ENCODE measurements at places on chromosomes 5 and 9.
A peak's percentile ranks its signal among the peaks of the same experiment; 100 is the strongest.

GRCh38 chr9:124183772-124184171, 74.0 kb upstream of the NEK6 start:
- DNase-seq: no peak

DNA sequence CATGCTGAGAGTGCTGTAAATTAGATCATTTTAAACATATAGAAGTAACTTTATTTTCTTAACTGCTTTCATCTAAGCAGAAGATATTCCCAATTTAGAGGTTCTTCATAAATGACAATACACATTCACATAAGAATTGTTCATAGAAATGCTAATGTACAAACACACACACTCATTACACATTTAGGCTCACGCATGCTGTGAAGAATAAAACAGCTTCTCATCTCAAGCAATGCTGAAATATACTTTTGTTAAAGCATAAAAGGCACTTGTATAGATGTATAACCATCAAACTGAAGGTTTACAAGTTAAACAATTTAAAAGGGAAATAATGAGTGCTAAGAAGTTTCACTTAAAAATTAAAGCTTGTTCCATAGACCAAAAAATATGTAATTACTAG, 18.1 kb upstream of the FTMT start:
- no peak for DNase-seq

DNA sequence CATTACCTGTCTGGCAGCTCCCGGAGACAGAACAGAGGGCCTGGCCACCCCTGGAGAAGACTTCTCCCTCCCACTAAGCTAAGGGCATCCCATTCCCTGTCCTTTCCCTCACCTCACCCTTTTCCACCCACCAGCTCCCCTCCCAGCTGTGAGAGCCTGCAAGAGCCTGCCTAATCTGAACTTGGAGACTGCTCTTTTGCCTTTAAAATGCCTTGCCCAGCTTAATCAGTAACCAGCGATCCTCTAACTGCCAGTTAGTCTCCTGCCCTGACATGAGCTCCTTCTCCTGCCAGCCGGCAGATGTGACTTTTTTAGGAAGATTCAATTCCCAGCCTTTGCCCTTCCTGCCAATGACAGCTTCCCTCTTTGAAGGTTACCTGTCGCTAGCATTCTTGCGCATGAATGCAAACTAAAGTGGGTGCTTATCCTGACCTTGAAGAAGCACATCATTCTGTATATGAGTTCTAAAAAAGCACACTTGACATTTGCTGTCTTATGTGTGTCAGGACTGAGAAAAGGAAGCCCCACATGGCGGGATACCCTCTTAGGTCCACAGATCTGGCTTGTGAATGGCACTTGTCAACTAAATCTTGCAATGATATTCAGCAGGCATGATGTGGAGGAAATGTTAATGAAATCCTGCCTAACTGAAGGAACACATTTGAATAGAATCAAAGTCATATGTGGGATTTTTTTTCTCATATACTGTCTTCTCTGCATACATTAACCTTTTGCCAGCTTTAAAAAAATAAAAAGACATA, 411.2 kb upstream of the SLC30A5 start:
- peak; percentile 13 for DNase-seq

- no peak for DNase-seq
These were observed 29.8 kb upstream of the ENHO start for GRCh38 chr9:34552606-34552981.

DNA sequence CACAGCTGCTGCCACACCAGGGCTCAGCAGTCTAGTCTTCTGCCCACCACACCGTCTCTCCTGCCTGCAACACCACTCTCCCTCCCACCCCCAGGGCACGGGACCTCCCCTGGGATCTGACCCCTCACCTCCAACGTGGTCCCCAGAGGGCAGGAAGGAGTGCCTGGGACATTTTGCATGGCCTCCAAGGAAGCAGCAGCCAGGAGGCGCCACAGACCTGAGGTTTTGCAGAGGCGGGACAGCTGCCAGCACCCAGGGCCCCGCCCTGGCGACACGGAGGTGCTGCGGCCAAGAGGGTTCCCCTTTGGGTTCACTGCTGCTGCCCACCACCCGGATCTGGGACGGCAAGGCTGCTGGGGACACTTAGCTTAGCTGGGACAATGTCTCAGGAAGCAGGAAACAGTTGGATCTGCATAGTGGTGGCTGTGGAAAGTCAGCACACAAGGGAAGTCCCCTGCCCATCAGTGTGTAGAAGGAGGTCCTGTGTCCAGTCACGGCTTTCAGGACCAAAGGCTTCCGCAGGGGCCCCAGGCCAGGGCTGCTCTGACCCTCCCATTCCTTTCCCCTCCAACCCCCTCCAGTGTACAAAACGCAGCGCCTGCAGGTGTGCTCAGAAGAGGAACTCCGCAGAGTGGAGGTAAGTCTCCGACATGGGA, 13.8 kb downstream of the PROP1 start:
- no peak for DNase-seq

- no peak for DNase-seq
These were observed 5.5 kb upstream of the GLIS3 start for GRCh38 chr9:4305065-4305985.

- no peak for DNase-seq
These were observed 12.4 kb downstream of the ANKRD33B start for GRCh38 chr5:10576121-10576789.

DNA sequence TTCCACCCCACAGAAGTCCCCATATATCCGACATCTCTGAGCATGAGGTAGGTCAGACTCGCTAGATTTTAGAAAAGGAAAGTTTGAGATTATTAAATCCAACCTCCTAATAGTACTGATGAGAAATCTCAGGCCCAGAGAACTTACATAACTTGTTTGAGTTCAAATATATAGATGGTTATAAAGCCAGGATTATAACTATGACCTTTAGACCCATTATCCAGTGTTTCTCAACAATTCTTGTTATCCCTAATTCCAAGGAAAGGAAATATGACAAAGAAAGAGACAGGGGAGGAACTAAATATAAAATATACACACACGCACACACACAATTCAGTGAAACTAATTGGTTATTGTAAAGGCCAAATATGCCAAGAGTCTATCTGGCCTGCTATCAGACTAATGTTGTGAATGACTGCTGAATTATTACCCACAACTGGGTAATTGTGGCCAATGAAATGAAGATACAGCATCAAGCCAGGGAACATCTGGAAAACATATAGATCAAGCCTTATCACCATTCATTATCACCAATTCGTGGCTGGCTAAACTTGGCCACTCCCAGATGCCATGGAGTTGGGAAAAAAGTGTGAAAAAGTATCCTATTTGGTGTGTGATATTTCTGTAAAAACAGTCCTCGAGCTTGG, 248.4 kb downstream of the PRELID2 start:
- DNase-seq: no peak

DNA sequence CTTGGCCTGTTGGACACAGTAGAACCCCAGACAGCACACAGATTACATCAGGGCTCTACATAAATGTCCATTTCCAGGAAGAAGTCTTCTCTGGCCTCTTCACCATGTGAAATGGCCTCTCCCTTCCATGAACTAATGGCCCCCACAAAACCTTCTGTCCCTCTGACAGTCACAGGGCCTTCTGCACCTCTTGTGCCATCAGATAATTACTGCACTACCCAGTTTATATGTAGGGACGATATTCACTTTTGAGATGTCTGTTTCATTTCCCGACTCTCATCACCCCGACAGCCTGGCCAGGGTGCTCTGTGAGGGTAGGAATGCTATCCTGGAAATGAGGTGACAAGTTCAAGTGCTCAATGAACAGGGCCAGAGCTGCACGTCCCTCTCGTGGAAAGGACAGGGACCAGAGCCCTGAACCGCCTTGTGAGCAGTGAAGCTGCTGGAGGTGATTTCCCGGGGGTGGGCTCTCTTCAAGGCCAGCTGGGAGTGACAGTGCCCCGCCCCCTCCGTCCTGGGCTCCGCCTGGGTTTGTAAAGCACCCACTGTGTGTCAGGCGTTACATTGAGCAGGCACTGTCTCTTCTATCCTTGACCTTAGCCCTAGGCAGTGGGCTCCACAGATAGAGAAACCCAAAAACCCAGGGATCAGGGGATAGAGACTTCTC, 3.0 kb upstream of the FAM78A start:
- DNase-seq: no peak

- DNase-seq: no peak
These were observed 122.2 kb downstream of the LHX2 start for GRCh38 chr9:124133727-124134126.

DNA sequence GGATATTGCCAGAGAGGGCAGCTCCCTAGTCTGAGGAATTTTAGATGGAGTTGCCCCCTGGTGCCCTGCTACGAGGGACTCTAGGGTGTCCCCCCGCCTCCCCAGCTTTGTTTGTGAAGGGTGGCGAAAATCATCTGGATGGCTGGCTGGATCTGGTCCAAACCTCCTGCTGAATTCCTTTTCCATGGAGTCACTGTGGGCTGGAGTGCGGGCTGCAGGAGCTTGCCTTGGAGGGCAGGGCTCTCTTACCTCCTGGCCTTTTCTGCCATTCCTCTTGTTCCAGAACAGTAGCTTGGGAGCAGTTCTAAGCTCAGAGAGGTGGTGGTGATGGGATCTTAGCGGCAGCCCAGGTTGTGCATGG, 2.1 kb downstream of the SYNPO start:
- no peak for DNase-seq

DNA sequence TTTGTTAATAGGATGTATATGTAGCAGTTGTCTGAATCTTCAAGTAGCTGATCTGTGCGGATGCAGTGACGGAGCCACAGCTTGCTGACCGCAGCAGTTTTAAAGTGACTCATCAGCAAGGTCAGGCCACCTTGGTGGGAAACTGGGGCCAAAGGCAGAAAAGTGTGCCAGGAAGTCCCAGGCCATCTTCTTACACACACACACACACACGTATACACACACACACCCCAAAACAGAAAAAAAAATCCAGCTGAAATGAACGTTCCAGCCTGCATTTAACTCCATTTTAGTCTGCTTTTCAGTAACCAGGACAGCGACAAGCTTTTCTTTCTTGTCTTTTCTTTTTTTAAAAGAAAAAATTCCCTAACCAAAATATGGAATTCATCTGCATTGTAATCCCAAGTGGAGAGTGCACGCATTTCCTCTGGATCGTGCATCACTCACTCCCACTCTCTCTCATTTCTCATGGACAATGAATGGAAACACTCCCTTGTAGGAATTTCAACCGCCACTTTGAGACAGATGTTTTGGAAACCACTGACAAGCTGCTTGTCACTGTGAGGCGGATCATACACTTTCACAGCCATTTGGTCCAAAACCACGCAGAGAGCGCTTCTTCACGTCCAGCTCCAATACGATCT, 103.9 kb downstream of the LHFPL2 start:
- DNase-seq: no peak

DNA sequence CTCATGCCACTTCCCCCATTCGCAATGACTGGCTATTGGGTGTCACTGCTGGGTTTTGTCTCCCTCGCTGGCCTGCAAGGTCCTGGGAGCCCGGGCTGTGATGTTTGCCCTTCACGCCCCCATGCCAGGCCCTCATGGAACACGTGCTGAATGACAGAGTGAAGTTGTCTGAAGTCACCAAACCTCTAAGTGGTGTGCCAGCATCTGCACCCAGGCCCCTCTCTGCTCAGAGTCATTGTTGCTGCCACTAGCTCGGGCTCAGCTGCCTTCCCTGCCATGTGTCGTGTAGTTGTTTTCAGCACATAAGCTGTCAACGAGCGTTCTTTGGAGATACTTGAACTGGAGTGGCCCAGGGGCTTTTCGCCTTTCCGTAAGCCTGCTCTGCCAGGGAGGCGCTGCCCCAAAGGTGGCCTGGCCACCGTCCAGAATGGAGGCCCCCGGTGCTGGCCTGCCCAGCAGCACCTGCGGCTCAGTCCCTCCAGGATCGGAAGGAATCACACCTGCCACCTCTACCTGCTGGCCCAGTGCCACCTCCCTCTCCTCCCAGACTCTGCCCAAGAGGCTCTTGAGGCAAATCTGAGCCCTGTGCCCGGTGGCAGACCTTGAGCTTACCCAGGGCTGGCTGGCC, 250.1 kb downstream of the PBX3 start:
- peak; percentile 96 for DNase-seq

DNA sequence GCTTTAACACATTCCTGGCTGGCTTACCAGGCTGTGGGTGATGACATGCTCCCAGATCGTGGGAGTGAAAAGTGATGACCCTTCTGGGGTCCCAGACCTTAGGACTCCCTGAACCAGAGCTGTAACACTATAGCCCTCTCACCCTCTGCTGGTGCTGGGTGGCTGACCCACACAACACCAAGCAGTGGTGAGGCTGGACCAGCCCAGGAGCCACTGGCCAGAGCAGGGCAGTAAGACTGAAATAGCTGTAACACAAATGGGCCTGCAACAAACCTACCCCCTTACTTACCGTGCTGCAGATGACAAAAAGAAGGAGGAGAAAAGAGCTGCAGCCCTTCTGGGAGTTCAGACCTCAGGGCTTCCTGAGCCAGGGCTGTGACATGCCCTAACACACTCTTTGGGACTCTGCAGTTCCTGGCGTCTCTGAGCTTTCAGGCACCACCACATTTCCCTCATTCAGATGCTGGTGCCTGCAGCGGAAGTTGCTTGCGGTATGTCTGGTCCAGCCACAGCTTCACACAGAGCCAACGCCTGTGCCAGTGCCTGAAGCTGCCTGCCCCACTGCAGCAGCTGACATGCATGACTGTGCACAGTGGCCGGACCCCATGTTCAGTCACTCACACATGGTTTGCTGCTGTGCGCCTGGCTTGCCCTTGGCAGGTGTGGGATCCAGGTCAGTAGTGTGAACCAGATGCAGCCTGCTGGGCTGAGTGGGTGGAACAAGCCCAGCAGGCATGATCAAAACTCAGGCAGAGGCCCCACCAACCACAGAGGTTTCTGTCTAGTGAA, 1247.4 kb downstream of the EFNA5 start:
- DNase-seq: no peak

DNA sequence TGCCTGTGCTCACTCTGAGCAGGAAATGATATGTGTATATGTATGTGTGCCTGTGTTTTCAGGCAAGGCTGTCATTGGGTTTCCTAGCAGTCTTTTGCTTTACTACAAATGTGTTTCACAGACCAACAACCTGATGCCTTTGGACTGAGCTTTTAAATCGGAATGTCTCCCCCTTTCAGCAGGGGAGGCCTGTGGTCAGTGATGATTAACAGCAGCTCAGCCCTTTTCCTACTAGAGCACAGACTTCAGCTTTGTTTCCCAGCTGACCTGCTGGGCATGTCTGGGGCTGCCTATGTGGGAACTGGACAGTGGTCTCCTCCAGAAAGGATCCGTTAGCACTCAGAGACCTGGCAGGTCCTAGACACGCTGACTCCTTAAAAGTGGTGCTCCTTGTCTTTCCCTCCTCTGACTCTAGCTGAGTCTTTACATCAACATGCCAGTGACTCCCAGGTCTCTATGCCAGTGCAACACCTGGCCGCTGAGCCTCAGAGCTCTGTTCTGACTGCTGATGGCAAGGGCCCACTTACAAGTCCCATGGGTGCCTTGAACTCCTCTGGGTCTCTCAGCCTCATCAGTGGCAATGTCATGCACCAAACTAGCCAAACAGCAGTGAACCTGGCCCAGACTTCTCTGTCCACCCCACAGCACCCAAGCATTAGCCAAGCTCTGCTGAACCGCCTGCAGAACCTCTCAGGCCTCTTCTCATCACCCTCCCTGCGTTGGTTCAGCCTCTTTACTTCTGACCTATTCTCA, 7.7 kb downstream of the MACROH2A1 start:
- DNase-seq: no peak

- peak; percentile 66 for DNase-seq
These were observed 75.4 kb upstream of the ANKH start for GRCh38 chr5:14946815-14947620.

All from NCI-H524 (cell line).